ENCODE measurements at places on chromosomes 5 and 9. TPM values are rescaled to one million over a fixed set of nuclear protein-coding genes. Genes with fewer than 3 reads are reported as not detected.

- DNase-seq: no peak
These were observed 413.2 kb upstream of the ACTBL2 start for GRCh38 chr5:57895766-57896165.

GRCh38 chr5:117872798-117873368 lies 1115.5 kb downstream of the DTWD2 start:
- no peak for DNase-seq

Gene ENG
- total RNA-seq: 89.5 TPM

Gene DNAJC21
- 45.4 TPM for total RNA-seq

Gene PLK2
- 40.0 TPM for total RNA-seq

Gene CLIC3
- total RNA-seq: 4.9 TPM

GRCh38 chr9:70043689-70044489 lies at the start of gene MAMDC2:
Gene MAMDC2, plus strand, starts transcription at chr9:70043848. Its CDS starts 350 bp downstream, at chr9:70044198.
- DNase-seq: no peak

Gene PCDH12
- 0.02 TPM for total RNA-seq

Gene TRPM3
- not detected for total RNA-seq

GRCh38 chr5:151862811-151863472 lies 61.7 kb downstream of the GLRA1 start:
- DNase-seq: no peak

DNA sequence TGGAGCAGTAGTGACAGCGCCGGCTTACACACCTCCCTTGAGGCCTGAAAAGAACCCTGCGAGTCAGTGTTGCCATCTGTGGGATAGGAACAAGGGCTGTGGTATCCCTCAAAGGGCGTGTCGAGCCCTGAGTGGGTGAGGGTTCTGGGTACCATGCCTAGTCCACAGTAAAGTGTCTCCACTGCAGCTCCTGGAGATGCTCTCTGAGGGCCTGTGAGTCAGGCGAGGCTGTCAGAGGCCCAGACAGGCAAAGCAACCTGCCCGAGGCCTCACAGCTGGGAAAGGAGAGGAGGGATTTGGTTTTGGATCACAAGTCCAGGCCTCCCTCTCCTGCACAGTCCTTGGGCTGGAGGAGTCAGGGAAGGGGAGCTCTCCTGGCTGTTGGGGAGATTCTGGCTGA lies 6.1 kb downstream of the PRRX2 start:
- DNase-seq: no peak

GRCh38 chr9:96399325-96399633 lies 15.8 kb upstream of the SLC35D2 start:
- no peak for DNase-seq

DNA sequence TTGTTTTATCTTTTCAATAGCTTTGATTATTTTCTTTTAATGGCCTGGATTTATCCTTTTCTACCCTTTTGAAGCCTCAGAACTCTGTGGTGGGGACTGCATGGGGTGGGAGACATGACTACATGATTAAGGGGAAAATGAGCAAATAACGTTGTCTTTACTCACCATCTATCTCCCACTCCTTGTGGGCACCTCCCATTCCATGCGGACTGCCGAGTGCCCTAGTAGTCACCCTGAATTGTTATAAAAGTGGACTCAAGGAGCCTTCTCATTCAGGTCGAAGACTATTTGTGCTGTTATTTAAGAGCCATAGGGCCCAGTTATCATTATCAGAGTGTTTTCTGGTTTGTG lies 281.8 kb downstream of the MLLT3 start:
- no peak for DNase-seq

- no peak for DNase-seq
These were observed 47.5 kb downstream of the CDK5RAP2 start for GRCh38 chr9:120532475-120532874.

Gene CATSPER3
- 0.39 TPM for total RNA-seq

- no peak for DNase-seq
These were observed 15.4 kb downstream of the SFXN1 start for GRCh38 chr5:175493726-175494125.

GRCh38 chr9:71762900-71763653 lies 5.2 kb downstream of the CEMIP2 start:
- no peak for DNase-seq

Data from chondrocyte (in vitro differentiated cells).